ENCODE measurements at places on chromosomes 11 and 22.

GRCh38 chr11:124359566-124359965, 24.7 kb downstream of the OR8B2 start:
- no peak for DNase-seq

GRCh38 chr11:40027720-40028119, 1431.7 kb downstream of the LRRC4C start:
- DNase-seq = no peak

DNA sequence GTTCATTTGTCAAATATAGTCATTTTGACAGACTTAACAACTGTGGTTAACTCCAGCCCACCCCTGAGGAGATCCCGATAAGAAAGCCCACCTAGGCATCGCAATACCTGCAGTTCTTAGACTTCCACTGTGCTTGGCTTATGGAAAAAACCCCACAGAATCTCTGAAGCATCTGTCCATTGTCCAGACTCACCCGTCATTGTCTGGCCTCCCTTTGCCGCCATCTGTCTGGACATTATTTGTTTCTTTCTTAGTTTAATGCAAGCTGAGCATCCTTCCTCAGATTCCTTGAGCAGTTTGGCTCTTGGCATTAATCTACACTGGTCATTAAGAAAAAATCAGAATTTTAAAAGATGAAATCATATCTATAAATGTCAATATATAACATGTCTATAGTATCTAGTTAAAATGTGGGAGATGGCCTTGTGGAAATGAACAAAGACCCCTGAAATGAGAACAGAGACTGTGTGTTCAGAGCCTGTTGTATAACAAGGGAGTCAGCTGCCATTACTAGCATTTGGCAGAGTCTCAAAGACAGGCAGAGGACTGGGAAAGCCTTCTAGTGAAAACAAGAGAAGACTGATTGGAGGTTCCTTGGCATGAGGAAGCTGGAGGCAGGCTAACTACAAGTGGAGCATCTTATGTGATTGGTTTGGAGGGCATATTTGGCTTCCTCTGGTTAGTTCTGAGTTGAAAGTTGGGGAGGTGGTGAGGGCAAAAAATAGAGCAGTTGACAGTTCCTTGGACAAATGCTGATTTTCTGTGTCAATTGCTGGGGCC, 80.4 kb downstream of the SPON1 start:
- DNase-seq = no peak

DNA sequence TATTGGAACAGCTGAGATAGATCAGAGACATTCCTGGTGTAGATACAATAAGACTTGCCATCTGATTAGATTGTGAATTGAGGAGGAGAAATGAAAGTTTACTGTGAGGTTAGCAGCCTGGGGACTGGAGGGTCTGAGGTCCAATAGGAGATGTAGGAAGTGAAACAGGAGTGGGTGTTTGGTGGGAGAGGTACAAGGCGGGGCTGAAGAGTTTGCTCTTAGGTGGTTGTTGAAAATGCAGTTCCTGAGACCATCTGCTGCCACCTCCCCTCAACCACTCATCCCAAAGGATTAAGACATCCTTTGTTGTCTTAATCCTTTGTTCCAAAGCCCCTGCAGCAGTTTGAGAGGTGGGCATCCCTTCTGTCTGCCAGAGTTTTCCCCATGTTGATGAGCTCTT, 14.8 kb downstream of the PIWIL4 start:
- no peak for DNase-seq

DNA sequence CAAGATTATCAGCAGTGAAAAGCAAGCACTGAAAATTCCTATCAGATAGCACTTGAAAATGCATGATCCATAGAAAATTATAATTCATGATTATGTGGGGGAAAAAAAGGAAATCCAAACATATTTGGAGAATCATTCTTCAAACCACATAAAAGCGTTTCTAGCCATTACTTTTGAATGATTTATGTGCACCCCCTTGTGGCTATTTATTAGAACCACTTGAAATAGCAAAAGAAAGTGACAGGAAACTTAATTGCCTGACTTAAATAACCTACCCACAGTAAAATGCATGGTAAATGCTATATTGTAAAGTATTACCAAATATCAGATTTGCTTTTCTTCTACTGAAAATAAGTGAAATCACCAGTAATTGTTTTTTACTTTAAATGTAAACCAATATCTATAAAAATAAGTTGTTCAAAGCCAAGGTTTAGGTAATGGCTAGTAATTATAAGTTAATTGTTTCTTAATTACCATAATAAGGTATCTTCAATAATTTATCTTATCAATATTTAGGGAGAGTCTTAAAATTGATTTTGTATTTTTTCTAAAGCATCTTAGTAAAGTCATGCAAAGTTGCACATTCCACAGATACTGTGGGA, 168.5 kb downstream of the ARHGAP42 start:
- DNase-seq = peak; percentile 66

DNA sequence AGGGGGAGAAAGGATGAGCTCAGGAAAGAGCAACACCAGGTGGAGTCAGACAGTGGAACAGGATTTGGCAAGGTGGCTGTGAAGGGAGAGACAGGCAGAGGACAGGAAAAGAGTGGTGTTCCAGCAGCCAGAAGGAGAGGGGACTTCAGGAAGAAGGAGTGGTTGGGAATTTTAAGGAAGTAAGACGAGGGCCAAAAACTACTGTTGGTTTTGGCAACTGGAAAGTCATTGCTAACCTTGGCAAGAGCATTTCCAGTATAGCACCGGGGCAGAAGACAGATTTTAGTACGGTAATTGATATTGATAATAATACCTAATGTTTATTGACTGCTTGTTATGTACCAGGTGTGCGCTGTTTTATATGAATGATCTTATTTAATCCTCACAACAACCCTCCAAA, 15.4 kb upstream of the DDX6 start:
- no peak for DNase-seq

DNA sequence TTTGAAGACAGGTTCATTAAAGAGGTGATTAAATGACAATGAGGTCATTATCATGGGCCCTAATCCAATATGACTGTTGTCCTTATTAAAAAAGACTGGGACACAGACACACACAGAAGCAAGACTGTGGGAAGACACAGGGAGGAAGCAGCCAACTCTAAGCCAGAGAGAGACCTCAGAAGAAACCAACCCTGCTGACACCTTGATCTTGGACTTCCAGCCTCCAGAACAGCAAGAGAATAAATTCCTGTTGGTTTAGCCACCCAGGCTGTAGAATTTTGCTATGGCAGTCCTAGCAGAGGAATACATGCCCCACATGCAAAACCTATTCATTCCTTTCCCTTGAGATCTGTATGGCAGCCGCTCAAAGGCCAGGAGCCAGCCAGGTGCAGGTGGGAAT, 35.6 kb upstream of the CACNG2 start:
- DNase-seq = no peak

All from fibroblast of skin of left quadriceps (primary cell).